ENCODE measurements at places on chromosomes 2 and 18.

DNA sequence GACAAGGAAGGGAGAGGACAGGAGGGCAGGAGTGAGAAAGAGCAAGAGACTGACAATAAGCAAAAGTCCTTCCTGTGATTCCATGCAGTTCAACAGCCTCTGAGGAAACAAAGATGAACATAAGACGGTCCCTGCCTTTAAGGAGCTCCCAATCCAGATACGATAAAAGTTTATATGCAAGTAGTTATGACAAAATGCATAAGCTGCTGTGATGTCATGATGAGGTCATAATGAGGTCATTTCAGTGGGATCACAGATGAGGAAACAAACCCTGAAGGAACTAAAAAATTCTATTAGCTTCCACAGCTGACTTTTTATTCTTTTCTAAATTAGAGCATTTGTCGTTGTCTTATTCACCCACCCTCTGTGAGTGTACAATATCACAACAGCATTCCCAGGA, 458.5 kb upstream of the ACVR2A start:
- DNase-seq = no peak

DNA sequence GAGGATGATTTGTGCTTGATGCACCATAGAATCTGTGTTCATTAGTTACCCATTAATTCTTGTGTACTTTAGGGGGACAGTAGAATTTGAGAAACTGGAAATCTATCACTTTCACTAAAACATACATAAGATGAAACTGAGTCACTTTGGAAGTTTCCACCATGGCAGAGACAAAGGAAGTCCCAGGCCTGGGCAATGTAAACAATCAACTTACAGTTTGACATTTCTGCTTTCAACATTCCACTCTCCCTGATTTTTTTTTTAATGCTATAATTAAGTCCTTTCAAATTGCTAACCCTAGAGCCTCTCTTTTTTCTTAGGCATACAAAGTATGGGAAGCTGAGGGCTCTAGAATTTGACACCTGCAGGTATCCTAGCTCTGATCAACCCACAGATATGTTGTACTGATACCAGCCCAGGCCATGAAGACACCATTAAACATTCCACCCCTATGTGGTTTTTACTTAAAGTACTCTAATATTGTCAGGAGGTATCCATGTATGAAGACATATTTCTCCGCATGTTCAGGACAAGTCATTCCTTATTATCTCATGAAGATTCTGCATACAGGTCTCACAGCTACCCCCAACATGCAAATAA, 88.5 kb upstream of the GLS start:
- no peak for DNase-seq

GRCh38 chr2:216932863-216933548, 73.1 kb upstream of the TNP1 start:
- DNase-seq = no peak

DNA sequence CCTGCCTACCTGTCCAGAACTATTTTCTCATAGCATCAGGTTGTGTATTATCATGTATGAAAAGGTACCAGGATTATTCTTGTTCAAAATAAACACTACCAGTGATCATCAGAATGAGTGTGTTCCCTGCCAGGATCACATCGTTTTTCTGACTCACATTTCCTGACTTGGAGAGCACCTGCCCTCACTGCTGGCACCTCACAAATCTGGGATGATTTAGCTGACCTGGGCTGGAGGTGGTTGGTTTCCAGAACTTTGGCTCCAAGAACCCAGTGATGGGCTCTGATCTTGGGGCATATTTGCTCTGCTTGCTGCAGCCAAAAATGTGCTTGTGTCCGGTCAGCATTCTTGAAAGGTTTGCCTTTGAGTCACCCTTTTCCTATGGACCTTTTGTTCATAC, 836.3 kb upstream of the ACVR2A start:
- DNase-seq = no peak

GRCh38 chr18:70058916-70059315, 111.2 kb upstream of the CD226 start:
- DNase-seq = no peak

GRCh38 chr2:12109363-12110017, 363.1 kb downstream of the LPIN1 start:
- DNase-seq = no peak

- no peak for DNase-seq
Measured at GRCh38 chr2:213007290-213007838, 144.0 kb downstream of the IKZF2 start.

GRCh38 chr2:47767497-47767844, 15.5 kb upstream of the MSH6 start:
- DNase-seq = no peak

DNA sequence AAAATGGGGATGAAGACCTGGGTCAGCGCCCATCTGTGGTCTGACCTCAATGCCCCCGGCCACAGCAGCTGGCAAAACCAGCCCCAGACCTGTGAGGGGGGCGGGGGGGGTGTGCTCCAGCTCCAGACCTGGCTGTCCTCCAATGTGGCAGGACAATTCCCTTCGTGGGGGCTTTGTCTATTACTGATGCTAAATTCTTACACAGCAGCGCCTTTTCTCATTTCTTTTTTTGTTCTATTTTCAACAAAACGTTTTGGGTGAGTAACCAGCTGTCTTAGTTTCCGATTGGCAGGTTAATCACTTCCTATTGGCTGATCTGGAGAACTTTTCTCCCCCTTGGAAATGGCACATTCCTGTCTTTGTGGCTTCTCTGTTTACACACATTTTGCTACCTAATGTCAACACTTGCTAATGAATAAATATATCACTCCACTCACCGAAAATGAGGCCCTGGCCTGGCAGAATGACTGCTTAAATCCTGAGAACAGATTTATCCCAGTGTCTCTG, 4.4 kb downstream of the SMAD7 start:
- DNase-seq = peak; percentile 32

DNA sequence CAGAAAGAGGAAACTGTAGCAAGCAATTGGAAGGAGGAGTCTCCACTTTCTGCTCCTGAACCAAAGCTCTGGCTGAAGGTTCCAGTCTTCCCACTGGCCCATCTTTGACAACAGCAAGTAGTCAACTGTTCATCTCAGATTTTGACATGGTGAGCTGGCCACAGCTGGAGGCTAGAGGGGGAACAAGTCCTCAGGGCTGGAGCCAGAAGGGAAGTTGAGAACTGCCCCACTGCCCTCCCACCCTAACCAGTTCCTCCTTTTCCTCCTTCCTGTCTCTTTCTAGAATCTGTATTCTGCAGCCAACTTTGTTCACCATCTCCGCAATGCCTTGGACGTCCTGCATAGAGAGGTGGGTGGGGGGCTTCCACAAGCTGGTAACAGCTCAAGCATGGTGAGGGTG, 105.8 kb downstream of the PLB1 start:
- no peak for DNase-seq

DNA sequence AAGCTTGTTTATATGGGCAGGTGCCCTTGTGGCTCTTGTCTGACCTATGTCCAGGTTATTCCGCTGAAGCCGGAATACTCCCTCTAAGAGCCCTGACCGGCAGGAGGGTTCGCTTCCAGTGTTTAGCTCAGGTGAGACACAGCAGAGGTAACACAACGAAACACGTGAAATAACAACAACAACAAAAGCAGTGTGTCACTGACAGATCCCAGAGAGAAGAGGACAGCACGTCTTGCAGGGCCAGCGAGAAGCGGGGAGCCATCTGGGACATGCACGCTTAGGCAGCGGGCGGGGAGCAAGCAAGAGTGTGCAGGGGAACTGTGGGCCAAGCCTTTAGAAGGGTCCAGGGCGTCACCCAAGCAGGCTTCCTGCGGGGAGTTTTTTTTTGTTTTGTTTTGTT, 17.1 kb upstream of the ZDBF2 start:
- no peak for DNase-seq

DNA sequence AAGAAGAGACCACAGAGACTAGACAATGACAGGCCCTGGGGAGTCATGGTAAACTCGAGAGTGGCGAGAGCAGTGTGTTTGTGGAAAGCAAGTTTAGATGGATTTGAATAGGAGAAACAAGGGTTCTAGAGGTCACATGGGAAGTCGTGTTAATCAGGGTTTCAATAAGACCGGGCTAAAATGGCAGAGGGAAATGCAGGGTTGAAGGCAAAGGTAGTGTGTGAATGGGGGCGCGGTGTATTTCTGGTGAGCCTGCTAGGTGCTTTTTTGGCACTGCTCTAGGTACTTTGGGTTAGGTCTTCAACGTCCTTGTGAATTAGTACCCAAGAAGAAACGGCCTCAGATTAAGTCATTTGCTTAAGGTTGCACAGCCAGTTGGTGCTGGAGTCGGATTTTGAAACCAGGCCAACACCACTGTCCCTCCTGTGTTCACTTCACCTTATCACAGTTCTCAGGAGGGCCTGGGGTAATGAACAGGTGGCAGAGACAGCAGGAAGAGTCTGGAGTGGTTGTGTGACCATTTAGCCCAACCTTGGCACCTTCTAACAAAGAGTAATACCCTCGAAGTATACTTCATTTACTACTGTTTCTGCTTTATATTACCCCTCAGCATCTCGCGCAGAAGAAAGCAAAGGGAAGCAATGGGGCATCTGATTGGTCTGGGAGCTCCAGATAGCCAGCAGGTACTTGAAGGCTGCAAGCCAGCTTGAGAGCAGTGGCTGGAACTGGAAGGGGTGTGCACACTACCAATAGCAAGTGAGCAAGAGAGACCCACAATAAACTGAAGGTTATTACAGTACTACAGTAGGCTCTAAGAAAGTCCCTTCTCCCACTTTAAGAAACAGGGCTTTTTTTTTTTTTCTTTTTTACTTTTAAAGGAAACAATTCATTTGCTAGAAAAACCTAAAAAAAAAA, 33.4 kb upstream of the GAREM2 start:
- DNase-seq = no peak

GRCh38 chr2:238501311-238501710, 74.6 kb downstream of the ASB1 start:
- no peak for DNase-seq

DNA sequence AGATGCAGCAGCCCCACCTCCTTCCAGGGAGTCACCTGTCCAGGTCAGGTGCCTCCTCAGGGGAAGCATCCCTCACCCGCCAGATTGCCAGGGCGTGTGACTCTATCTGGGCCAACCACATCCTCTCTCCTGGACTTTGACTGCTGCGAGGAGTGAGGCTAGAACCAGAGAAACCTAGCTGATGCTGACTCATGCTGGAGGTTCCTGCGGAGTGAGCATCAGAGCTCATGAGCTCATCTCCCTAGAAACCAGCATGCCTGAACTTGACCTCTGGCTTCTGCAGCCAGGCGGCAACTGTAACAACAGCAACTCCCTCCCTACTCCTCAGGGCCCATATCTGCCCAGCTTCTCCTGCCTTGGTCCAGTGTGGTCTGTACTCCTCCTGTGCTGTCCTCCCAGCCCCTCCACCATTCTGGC, 28.3 kb upstream of the NT5DC4 start:
- DNase-seq = peak; percentile 94

DNA sequence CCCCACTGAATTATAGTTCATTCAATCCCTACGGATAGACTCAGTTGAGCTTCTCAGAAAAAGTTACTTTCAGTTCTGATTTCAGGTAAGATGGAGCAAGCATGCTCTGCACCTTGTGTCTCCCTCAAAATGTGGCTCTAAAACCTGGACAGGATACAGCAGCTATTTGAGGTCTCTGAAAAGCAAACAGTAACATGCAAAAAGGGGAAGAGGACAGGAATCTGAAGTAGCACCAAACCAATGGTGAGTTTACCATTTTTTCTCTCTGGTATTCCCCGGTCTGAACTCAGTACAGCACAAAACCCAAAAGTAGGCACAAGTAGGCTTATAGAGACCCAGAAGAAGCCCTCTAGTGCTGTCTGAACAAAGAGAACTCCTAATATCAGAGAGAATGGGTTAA, 34.1 kb downstream of the LANCL1 start:
- DNase-seq = no peak

- peak; percentile 36 for DNase-seq
Measured at GRCh38 chr2:65545837-65546805, 113.7 kb upstream of the SPRED2 start.
